ENCODE measurements at places on chromosomes 3 and 15.

DNA sequence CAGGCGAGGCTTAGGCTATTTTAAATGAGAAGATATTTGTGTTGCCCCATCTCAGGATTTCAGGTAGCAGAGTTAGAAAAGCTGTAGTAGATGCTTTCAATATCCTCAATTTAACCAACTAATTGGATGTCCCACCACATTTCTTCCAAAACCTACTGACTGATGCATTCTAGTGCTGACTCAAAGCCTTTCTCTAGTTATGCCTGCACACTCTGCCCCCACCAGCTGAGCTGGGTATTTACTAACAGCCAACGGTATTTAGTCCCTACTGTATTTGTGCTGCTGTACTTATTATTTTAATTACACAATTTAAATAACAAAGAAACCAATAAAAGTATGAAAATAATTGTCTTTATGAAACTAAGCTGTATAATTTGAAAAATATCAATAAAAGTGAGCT, 139.5 kb downstream of the OSBPL10 start:
- DNase-seq, result no peak

- no peak for DNase-seq
Observed at GRCh38 chr3:150936693-150937092, 31.5 kb upstream of the MINDY4B start.

- no peak for DNase-seq
Observed at GRCh38 chr15:55218056-55218455, 21.3 kb upstream of the RSL24D1 start.

GRCh38 chr15:45429941-45430792, 51.8 kb upstream of the GATM start:
- peak; percentile 89 for DNase-seq
